H1 (cell line): ENCODE measurements at places on chromosomes 13 and 19. TPM values are rescaled to one million over a fixed set of nuclear protein-coding genes. Genes with fewer than 3 reads are reported as not detected.

The KLHL1 gene
- polyA plus RNA-seq: not detected in 2 replicates

The CYP2A6 gene
- 0.33 and 0.46 TPM in 2 replicates for polyA plus RNA-seq

The PTH2 gene
- polyA plus RNA-seq: 0.50 TPM in 1 of 2 replicates, not detected in the other

The RAB20 gene
- 14.8 and 21.5 TPM in 2 replicates for polyA plus RNA-seq

GRCh38 chr13:20291675-20292074 is 59.6 kb upstream of the GJB6 start:
- DNase-seq: no peak
- no peak overlapping the region for H3K27ac ChIP-seq
- no peaks in the 10 kb centered on the region for H3K4me1 ChIP-seq
- no peak overlapping the region for H3K4me3 ChIP-seq
- H3K27me3 ChIP-seq: no peaks in the 10 kb centered on the region

DNA sequence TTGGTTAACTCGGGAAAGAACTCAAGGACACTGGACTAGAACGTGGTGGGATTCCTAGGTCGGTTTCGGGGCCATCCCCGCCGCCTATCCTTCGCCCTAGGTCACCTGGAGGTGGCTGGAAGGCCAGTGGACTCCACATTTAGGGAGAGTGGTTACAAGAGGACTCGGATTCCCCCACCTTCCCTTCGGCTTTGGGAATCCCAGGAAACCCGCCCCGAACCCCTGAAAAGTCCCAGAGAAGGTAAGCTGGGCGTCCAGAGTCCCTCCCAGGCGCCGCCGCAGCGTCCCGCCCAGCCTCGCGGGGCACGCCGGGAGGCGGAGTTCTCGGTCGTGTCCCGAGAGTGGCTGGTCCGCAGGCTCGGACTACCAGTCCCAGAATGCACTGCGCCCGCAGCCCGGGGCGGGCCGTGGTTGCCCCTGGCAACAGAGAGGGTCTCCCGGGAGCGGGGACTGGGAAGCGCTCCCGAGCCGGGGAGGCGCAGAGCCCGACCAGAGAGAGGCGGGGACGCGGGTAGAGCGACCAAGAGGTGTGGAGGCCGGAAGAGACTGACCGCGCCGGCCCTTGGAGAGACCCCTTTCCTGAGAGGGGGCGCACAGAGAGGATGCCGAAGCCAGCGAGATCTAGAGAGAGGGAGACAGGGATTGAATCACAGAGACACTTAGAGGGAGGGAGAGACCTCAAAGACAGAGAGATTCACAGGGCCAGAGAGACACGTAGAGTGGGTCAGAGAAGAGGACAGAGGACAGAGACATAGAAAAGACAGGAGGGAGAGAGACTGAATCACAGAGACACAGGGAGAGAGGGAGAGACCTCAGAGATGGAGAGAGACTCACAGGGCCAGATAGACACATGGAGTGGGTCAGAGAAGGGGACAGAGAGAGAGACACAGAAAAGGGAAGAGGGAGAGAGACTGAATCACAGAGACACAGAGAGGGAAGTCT is 2.6 kb upstream of the PRKCG start:
- H3K36me3 ChIP-seq: peaks cover 14% of the 10 kb centered on the region
- H3K4me3 ChIP-seq: peak overlapping the region; percentile 44
- H3K27me3 ChIP-seq: peaks cover 3% of the 10 kb centered on the region; the same call in 1 of the 2 replicates
- H3K4me1 ChIP-seq: peaks cover 3% of the 10 kb centered on the region
- peak; percentile 100 for DNase-seq

GRCh38 chr13:106003651-106004050 is 531.8 kb downstream of the EFNB2 start:
- H3K4me3 ChIP-seq: no peak overlapping the region
- H3K4me1 ChIP-seq: no peaks in the 10 kb centered on the region
- H3K36me3 ChIP-seq: no peaks in the 10 kb centered on the region
- no peaks in the 10 kb centered on the region for H3K27me3 ChIP-seq

DNA sequence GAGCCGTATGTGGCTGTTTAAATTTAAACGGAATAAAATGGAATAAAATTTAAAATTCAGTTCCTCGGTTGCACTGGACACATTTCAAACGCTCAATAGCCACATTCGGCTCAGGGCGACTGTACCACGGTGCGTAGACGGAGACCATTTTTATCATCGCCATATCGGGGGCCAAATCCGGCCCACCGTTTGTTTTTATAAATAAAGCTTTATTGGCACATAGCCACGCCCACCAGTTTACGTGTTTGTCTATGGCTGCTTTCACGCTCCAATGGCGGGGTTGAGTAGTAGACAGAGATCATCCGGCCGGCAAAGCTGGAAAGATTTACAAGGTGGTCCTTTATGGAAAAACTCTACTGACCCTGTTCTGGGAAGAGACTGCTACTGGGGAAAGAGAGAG is 33.0 kb downstream of the PTPRS start:
- DNase-seq: no peak
- H3K4me3 ChIP-seq: no peak overlapping the region
- no peak overlapping the region for H3K27ac ChIP-seq

DNA sequence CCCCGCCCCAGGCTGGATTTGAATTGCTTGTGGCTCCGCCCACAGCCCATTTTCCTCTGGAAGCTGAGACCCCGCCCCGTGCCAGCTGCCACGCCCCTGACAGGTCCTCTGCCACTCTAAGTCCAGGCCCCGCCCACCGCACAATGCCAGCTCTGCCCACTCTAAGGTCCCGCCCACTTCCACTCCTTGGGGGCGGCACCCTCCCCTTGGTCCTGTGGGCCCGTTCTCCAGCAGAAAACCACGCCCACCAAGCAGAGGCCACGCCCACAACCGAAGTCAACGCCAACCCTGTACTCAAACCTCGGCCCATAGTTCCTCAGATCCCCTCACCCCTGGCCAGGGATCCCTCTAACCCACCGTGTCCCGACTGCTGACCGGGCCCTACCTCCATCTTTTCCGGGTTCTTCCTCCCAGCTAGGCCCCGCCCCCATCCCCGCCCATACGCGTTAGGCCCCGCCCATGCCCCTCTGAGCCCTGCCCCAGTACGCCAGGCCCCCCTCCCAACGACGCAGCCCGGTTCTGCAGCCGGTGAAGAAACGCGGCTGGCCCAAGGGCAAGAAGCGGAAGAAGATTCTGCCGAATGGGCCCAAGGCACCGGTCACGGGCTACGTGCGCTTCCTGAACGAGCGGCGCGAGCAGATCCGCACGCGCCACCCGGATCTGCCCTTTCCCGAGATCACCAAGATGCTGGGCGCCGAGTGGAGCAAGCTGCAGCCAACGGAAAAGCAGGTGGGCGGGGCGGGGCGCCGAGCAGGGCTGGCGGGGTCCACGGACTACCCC is 1.3 kb downstream of the HMG20B start:
- no peak overlapping the region for H3K27ac ChIP-seq
- no peaks in the 10 kb centered on the region for H3K36me3 ChIP-seq
- peak; percentile 100 for DNase-seq
- H3K4me3 ChIP-seq: peak overlapping the region; percentile 80
- peaks cover 12% of the 10 kb centered on the region for H3K4me1 ChIP-seq

The ZNF845 gene
- polyA plus RNA-seq: 2.4 and 3.6 TPM in 2 replicates

- H3K4me1 ChIP-seq: no peaks in the 10 kb centered on the region
- peak; percentile 97 for DNase-seq
- H3K36me3 ChIP-seq: peaks cover 6% of the 10 kb centered on the region
These were observed at the start of gene SMG9 for GRCh38 chr19:43754503-43755255. SMG9 (minus strand) TSS chr19:43754962; CDS start chr19:43750741, 4,221 bp downstream.

DNA sequence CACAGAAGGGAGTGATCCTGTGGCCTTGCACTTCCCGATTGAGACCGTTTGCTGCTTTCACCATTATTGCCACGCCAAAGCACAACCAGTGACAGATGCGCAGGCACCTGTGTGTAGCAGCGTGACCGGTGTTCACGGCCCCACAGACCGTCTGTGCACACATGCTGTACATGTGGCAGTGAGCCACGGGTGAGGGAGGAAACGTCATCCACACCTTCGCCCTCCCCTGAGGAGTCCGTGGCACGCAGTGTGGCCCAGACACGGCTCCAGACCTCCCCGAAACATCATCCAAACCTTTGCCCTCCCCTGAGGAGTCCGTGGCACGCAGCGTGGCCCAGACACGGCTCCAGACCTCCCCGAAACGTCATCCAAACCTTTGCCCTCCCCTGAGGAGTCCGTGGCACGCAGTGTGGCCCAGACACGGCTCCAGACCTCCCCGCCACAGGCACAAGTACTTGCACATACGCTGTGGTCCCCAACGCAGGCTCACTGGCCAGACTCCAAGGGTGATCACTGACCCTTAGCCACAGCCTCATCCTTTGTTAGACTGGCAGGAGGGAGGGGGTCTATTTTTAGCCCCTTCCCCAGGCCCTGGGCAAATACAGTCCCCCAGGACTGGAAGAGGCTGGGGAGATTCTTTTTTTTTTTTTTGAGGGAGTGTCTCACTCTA is 7.9 kb upstream of the SHC2 start:
- no peaks in the 10 kb centered on the region; the same call in 1 of the 2 replicates for H3K27me3 ChIP-seq
- no peaks in the 10 kb centered on the region for H3K36me3 ChIP-seq
- H3K27ac ChIP-seq: no peak overlapping the region
- no peak overlapping the region for H3K4me3 ChIP-seq

The ZNF723 gene
- polyA plus RNA-seq: not detected in 2 replicates

The EGLN2 gene
- 86.9 and 101 TPM in 2 replicates for polyA plus RNA-seq

The FSTL3 gene
- 11.8 and 18.4 TPM in 2 replicates for polyA plus RNA-seq

- no peak for DNase-seq
- peak overlapping the region; percentile 96 for H3K4me3 ChIP-seq
- H3K27ac ChIP-seq: no peak overlapping the region
- H3K36me3 ChIP-seq: peaks cover 6% of the 10 kb centered on the region; the same call in 1 of the 2 replicates
- H3K4me1 ChIP-seq: peaks cover 4% of the 10 kb centered on the region
- H3K27me3 ChIP-seq: peaks cover 8% of the 10 kb centered on the region; the same call in 1 of the 2 replicates
These were observed 802 bp downstream of the BCAM start for GRCh38 chr19:44809577-44810233.

The ZNF865 gene
- 3.5 and 5.9 TPM in 2 replicates for polyA plus RNA-seq

GRCh38 chr13:74922963-74923362 is 559.0 kb downstream of the TBC1D4 start:
- H3K27ac ChIP-seq: no peak overlapping the region
- H3K4me1 ChIP-seq: peaks cover 2% of the 10 kb centered on the region
- H3K4me3 ChIP-seq: no peak overlapping the region
- H3K27me3 ChIP-seq: no peaks in the 10 kb centered on the region
- no peak for DNase-seq

GRCh38 chr19:7366701-7367420 is 18.1 kb downstream of the ARHGEF18 start:
- H3K4me1 ChIP-seq: 0 out of 2 replicates have a peak, but pooled peaks cover 3% of the 10 kb centered on the region
- H3K27ac ChIP-seq: no peak overlapping the region
- no peaks in the 10 kb centered on the region for H3K27me3 ChIP-seq
- no peak overlapping the region for H3K4me3 ChIP-seq
- no peak for DNase-seq

The IGFL2 gene
- polyA plus RNA-seq: not detected in 2 replicates

DNA sequence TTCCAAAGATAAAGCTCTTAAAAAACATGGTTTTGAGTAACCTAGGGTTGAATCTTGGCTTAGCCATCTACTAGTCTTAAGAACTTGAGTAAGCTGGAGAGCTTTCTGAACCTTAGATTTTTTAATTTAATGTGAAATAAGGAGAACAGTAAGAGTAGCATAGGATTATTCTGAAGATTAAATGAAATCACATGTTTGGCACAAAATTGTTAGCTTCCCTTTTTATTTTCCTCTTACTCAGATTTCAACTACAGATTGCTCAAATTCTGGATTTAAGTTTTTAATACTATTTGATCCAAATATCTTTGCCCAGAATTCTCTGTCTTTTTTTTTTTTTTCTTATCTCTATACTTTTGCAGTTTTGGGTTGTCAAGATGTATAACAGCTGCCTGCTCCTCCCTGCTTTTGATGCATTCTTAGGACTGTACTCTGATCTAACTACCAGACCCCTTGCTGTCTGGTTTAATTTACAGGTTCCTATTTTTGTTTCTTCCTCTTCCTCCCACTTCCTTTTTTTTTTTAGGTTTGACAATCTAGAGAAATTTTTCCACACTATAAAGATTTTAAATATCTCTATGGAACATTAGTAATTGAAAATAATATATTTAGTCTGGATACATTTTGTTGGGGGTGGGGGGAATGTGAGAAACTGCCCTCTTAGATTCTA is 12.3 kb downstream of the POMP start:
- no peak overlapping the region for H3K4me3 ChIP-seq
- no peak for DNase-seq
- H3K27ac ChIP-seq: no peak overlapping the region
- H3K4me1 ChIP-seq: no peaks in the 10 kb centered on the region
- H3K27me3 ChIP-seq: no peaks in the 10 kb centered on the region
- peaks cover 74% of the 10 kb centered on the region for H3K36me3 ChIP-seq

DNA sequence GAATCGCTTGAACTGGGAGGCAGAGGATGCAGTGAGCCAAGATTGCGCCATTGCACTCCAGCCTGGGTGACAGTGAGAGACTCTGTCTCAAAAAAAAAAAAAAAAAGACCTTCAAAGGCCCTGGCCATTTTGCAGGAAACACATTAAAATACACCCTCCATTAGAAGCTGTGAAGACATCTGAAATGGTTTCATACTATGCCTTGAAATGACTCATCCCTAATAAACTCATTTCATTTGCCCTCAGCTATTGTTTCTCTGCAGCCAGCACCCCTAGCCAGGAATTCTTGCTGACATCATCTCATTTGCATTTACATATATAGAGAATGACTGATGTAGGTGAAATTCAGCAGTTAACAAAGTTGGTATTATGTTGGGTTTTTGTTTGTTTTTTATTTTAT is 8.7 kb downstream of the EML2 start:
- H3K4me3 ChIP-seq: no peak overlapping the region
- no peaks in the 10 kb centered on the region for H3K27me3 ChIP-seq
- H3K4me1 ChIP-seq: peaks cover 5% of the 10 kb centered on the region

The B3GLCT gene
- 0.83 and 1.5 TPM in 2 replicates for polyA plus RNA-seq

GRCh38 chr19:48625891-48626327 is 6.6 kb downstream of the SPHK2 start:
- no peaks in the 10 kb centered on the region for H3K27me3 ChIP-seq
- no peak overlapping the region for H3K27ac ChIP-seq
- H3K4me3 ChIP-seq: no peak overlapping the region
- H3K36me3 ChIP-seq: no peaks in the 10 kb centered on the region

DNA sequence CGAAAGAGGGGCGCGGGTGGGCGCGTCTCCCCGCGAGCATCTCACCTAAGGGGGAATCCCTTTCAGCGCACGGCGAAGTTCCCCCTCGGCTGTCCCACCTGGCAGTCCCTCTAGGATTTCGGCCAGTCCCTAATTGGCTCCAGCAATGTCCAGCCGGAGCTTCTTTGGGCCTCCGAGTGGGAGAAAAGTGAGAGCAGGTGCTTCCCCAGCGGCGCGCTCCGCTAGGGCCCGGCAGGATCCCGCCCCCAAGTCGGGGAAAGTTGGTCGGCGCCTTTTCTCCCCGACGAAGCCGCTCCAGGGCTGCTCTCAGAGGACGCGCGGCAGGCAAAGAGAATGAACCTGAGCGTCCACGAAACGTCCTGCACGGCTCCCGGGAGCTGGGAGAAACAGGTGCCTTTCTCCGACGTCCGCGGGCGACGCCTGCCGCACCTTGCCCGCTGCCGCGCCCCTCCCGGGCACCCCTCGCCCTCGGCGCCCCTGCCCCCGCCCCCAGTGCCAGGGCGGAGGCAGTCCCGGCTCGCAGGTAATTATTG is 366 bp upstream of the KL start:
- no peaks in the 10 kb centered on the region for H3K36me3 ChIP-seq
- H3K4me3 ChIP-seq: peak overlapping the region; percentile 42
- no peak for DNase-seq
- no peak overlapping the region for H3K27ac ChIP-seq

The WTIP gene
- 8.7 and 10.8 TPM in 2 replicates for polyA plus RNA-seq

The CALR3 gene
- 0.11 TPM in 1 of 2 replicates, not detected in the other for polyA plus RNA-seq
